ENCODE measurements at places on chromosomes 7 and 10.

GRCh38 chr10:3825244-3825643 is 40.2 kb upstream of the KLF6 start:
- no peak for DNase-seq

DNA sequence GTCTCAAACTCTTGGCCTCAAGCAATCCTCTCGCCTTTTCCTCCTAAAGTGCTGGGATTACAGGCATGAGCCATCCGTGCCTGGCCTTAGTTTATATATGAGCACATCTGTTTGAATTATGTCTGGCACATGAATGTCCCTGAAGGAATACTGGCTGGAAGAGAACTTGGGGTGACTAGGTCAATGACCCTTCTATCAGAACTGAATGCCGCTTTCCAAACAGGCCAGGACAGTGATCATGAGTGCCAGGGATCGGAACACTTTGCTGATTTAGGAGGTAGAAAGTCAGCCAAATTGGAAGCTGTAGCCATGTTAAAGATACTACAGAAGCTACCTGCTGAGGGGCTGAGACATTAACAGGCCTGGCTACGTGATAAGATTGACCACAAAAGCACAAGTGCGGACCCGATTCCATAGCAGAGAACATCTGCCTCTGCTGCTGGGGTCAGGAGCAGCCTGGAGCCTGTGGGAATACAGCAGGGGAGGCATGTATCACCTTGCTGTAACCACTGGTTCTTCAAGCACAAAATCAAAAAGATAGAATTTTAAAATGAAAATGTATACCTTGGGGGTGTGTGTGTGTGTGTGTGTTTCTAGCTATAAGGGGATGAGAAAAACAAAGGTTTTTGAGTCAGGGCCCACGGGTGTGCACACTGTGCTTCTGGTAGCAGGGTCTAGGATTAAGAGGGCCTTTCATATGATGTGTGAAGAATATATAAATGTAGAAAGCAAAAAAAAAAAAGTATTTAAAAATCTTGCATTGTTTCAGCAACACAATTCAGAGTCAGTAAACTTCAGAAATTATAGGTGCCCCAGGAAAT is 293.7 kb downstream of the BBS9 start:
- DNase-seq, result no peak

GRCh38 chr7:25009257-25009656 is 29.3 kb upstream of the OSBPL3 start:
- no peak for DNase-seq

GRCh38 chr10:24425151-24425550 is 216.2 kb downstream of the KIAA1217 start:
- DNase-seq, result no peak

DNA sequence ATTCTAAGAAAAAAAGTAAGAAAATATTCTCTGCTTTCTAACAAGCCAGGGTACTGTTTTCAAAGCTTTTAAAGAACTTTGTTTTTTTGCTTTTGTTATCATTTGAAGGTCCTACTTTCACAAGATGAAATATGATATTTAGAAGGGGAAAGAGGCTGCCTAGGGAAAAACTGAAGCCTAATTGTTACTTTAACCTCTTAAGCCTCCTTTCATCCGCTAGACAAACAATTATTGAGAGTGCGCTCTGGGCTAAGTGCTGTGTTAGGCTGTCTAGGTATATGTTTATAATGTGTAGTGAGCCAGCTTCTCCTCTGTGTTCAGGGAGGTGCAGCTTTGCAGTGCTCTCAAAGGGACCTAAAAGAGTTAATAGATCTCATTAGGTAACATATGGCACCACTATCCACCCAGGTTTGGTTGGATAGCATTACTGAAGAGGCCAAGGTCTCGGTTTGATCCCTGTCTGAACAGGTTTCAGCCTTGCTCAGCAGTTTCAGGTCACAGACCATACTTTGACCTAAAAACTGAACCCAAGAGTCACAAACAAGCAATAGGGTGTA is 17.9 kb downstream of the PDK4 start:
- no peak for DNase-seq

DNA sequence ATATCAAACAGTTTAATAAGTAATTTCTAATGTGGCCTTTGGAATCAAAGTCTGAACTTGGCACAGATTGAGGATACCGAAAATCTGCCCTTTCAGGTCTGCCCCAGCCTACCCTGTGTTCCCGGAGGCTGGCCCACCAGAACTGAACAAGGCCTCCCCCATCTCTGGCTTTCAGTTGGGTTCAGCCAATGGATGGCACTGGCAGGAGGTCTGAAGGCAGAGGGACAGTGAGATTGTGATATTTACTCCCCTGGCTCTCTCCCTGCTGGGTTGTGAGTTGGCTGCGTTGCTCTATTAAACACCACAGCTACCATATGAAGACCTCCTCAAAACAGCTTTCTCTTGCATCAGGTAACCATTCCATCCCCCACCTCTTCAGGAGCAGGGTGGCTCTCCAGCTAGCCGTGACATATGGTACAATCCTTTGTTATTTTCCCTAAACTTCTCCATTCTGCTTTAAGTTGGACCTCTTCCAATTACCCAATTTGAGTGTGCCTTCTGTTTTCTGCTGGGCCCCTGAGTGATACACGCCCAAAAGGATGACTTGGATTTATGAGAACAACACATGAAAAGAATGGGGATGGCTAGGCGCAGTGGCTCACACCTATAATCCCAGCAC is 28.1 kb downstream of the DNMBP start:
- no peak for DNase-seq

DNA sequence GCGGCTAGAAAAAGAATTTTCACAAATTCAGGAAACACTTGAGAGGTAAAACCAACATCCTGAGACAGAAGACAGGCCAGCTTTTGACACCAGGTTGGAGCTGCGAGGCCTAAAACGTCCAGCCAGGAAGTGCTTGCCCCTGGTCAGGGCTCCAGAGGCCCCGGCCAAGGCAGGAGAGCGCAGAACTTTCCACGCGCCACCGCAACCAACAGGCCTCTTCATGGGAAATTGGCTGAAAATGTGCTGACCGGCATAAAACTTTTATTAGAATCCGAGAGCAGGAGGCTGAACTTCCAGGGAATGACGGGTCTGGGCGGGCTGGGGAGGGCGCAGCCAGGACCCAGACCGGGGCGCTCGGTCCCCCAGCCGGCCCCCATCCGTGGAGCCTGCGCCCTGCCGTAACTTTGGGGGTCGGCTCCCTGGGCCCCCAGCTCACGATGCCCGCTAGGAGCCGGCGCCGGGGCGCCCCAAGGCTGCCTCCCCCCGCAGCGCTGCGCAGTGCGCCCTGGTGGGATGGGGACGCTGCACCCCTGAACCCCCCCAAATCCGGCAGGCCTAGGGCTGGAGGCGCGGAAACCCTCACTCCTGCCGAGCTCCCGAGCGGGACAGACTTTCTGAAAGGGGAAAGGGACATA is 414.0 kb upstream of the MKI67 start:
- no peak for DNase-seq

GRCh38 chr10:71657604-71658466 is 61.7 kb downstream of the C10orf105 start:
- DNase-seq, result no peak

DNA sequence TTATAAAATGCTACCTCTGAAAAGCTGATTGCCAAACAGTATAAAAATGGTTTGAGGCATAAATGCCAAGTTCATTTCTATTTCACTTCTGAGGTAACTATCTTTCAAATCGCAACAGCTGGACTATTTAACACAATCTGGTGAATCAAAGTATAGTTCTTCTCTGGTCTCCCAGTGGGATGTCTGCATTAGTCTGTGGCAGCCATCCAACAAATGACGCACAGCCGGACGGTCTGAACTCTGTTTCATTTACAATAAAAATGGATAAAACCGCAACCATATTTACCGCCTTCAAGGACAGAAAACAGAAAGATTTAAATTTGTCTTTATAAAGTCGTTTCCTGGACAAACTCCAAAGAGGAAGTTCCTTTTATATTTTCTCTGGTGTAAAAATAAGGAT is 41.9 kb downstream of the ENO4 start:
- no peak for DNase-seq

DNA sequence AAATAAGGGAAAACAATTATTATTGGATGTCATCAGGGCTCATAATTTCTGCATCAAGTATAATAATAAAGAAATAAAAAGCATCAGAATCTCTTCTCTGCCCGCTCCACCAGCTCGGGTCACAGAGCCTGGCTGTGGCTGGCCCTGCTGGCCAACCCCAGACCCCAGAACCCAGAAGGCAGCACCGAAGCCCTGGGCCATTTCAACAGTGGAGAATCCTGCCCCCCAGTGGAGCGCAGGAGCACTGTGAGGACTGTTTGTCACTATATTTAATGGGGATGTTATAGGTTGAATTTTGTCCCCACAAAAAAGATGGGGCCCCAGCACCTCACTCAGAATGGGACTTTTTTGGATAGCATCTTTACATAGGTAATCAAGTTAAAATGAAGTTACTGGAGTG is 27.3 kb downstream of the DENND11 start:
- DNase-seq, result no peak

GRCh38 chr10:31315453-31315852 is 3.6 kb upstream of the ZEB1 start:
- DNase-seq, result no peak

DNA sequence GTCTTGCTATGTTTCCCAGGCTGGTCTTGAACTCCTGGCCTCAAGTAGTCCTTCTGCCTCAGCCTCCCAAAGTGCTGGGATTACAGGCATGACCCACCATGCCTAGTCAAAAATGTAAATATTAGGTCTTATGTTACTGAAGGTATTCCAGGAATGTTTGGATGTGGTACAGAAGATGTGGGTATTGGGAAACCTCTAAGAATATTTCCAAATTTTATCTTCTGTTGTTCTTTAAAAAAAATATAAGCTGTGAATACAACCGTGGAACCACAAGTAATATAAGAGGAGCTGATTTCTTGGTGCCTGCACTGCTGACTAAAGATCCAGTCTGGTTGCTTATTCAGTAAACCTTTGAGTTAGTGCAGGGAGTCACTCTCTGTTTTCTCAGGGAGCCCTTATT is 178.3 kb downstream of the AUTS2 start:
- DNase-seq, result no peak

- no peak for DNase-seq
Observed at GRCh38 chr10:54905578-54906192, 104.7 kb upstream of the PCDH15 start.

DNA sequence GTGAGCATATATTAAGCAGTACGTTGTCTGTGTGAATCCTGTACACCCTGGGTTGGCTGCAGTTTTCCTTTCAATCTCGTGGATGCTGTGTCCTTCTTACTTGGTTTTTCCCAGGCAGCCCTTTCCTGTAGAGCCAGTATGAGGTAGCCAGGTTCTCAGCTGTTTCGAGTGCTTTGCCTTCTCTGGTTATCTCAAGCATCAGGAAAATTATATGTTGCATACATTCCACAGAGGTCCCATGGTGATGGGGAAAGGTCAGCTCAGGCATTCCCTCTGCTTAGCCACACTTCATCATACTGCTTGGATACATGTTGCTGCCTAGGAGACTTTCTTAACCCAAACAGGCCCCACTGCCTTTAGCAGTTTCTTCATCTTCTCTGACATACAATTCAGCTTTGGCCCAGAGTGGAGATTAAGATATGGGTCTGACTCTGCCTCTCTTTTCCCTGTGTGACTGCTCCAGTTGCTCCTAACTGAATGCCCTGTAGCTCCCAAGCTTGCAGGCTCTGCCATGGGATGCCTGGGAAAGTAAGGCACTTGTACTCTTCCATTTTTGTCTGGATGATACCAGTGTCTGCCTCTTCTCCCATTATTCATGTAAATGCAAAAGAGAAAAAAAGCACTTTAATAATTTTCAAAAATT is 11.3 kb downstream of the GNAI1 start:
- DNase-seq, result no peak

DNA sequence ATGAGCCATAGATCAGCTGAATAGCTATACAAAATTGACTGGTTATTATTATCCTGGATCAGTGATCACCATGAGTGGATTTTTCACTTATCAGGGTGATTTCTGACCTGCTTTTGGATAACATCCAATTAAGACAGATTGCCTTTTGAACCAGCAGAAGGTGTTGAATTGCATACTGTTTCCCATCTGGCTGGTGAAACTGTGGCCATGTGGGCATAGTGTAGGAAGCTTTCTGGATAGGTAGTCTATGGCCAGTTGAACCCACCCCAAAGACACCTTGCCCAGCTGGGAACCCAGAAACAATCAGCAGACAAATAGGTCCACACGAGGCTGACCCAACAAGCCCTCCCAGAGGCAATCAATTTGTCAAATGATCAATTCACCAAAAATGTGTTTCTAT is 29.3 kb downstream of the DNAJC12 start:
- no peak for DNase-seq

GRCh38 chr7:79410345-79410744 is 43.1 kb downstream of the MAGI2 start:
- DNase-seq, result no peak

DNA sequence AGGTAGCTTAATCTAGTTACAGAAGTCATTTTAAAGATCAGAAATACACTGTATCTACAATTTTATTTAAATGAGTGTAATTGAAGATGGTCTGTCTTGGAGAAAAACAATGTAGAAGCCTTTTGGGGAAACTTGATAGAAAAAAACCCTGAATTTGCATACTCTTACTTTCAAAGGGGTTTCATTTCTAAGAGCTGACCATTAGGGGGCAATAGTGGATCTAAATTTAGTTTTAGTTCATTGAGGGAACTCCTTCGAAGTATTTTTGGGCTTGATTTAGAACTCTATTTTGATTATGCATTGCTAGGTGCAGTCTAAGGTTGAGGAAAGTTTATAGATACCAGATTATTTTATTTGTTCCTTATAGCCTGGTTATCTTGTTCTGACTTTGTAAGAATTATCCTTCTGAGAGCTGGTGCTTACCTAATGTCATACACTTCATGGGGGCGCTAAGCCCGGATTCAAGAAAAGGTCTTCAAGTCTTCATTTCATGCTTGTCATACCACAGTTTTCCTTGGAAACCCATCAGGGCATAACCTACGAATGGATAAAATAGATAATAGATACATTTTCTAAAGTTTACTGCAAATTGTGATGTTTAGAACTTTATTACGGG is 69.1 kb upstream of the MXI1 start:
- DNase-seq, result no peak

- no peak for DNase-seq
Observed at GRCh38 chr7:34886856-34887255, 150.4 kb downstream of the DPY19L1 start.

- no peak for DNase-seq
Observed at GRCh38 chr7:110507369-110507768, 583.6 kb upstream of the LRRN3 start.

GRCh38 chr7:3722396-3722922 is 421.4 kb downstream of the SDK1 start:
- DNase-seq, result peak; percentile 24

DNA sequence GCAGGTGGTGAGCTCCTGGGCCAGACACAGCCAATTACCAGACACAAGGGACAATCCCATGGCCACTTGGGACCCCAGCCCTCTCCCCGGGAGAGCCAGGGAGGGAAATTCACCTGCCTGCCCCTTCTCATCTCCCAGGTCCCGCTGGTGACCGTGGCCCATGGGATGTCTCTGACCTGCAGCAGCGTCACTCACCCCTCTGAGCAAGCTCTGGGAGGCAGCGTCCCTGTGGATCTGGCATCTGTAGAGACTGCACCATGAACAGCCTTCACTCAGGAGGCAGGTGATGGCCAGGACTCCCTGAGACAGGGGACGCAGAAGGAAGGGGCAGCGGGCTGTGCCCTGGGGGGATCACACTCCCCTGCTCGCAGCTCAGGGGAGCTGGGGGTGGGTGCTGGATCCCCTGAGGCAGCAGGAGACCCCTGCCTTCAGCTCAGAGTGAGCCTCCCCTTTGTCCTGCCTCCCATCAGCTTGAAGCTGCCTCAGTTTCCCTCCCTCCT is 90.8 kb downstream of the FOXL3 start:
- peak; percentile 10 for DNase-seq

Data from activated naive CD4-positive, alpha-beta T cell treated with anti-CD3 and anti-CD28 coated beads, Interleukin-2, amount 50 U/mL, for 16 hours (primary cell).